CD8-positive, alpha-beta memory T cell (primary cell): ENCODE measurements at places on chromosomes 11 and 22. TPM values are rescaled to one million over a fixed set of nuclear protein-coding genes. Genes with fewer than 3 reads are reported as not detected.

DNA sequence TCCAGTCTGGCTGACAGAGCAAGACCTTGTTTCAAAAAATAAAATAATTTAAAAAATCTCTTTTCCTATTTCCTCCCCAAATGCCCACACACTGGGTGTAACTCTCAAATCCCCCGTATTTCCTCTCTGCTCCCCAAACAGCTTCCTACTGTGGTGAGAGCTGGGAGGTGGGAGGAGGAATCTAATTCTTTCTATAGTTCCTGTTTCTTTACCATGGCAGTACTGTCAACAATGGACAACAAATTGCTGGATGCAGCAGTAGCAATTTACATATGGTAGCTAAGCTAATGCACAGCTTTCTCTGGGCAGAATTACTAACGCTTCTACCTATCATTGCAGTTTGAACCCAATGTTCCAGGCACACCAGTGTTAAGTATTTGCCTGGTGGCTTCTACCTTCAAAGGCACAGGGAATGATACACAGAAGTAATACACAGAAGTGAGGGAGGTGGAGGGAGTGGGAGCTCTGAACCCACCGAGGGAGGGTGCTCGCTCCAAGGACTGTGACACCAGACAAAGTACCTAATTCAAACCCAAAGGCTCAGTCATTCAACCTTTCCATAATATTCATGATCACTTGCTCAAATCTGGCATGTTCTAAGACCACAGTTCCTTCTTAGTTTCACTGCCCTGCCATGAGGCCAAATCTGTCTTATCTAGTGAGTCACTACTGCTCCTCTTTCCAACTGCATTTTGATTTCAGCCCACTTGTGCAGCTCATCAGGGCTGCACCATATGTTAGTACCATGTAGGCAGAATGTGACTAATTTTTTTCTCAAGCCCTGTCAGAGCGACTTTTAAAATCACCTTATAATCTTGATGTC is 37.9 kb downstream of the CELF1 start:
- no peak overlapping the region for H3K27ac ChIP-seq
- DNase-seq = no peak
- H3K27me3 ChIP-seq = no peaks in the 10 kb centered on the region
- no peaks in the 10 kb centered on the region for H3K36me3 ChIP-seq
- H3K4me1 ChIP-seq = peaks cover 76% of the 10 kb centered on the region

- DNase-seq = no peak
- no peak overlapping the region for H3K4me3 ChIP-seq
- H3K27me3 ChIP-seq = no peaks in the 10 kb centered on the region
- no peaks in the 10 kb centered on the region for H3K4me1 ChIP-seq
Observed at GRCh38 chr11:74316772-74317505, 5.5 kb upstream of the P4HA3 start.

DNA sequence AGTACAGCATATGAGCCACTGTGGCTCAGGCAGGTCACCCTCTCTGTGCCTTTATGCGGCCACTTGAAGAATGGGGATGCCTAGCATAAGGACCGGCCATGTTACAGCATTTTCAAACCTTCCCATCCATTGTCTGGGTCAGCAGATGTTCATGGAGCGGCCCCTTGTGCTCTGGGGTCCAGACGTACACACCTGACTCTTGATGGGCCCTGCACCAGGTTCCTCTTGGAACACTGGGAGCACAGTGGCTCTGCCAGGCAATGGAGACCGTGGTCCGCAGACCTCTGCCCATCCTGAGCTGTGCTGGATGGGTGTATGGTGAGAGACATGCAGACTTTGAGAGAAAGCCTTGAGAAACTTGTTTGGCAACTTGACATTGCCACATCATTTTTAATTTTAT is 9.8 kb downstream of the PRDM11 start:
- no peak overlapping the region for H3K27ac ChIP-seq
- H3K36me3 ChIP-seq = no peaks in the 10 kb centered on the region
- H3K4me3 ChIP-seq = no peak overlapping the region
- no peaks in the 10 kb centered on the region for H3K27me3 ChIP-seq

KRTAP5-8 gene
- not detected for polyA plus RNA-seq
